ENCODE measurements at places on chromosomes 2 and 18. TPM values are rescaled to one million over a fixed set of nuclear protein-coding genes. Genes with fewer than 3 reads are reported as not detected.

SCN7A gene
- 23.6 TPM for total RNA-seq

RAB6C gene
- not detected for total RNA-seq

SLC9A4 gene
- total RNA-seq = not detected

B3GNT7 gene
- total RNA-seq = 0.17 TPM

OSR1 gene
- 17.7 TPM for total RNA-seq

RUFY4 gene
- not detected for total RNA-seq

HDAC4 gene
- total RNA-seq = 12.1 TPM

ABHD3 gene
- 17.0 TPM for total RNA-seq

SGPP2 gene
- total RNA-seq = not detected

RBBP8 gene
- total RNA-seq = 21.0 TPM

RETREG2 gene
- total RNA-seq = 88.7 TPM

TPO gene
- not detected for total RNA-seq

UXS1 gene
- 18.5 TPM for total RNA-seq

EFR3B gene
- total RNA-seq = 0.51 TPM

ZNF638 gene
- 125 TPM for total RNA-seq

KCNJ3 gene
- not detected for total RNA-seq

FBXO15 gene
- 0.83 TPM for total RNA-seq

RAB11FIP5 gene
- 35.0 TPM for total RNA-seq

DSC3 gene
- total RNA-seq = under 0.01 TPM

CD226 gene
- total RNA-seq = 0.33 TPM

SP9 gene
- total RNA-seq = not detected

NMS gene
- total RNA-seq = not detected

SPP2 gene
- total RNA-seq = not detected

ABHD1 gene
- 0.26 TPM for total RNA-seq

CDH2 gene
- total RNA-seq = 2.0 TPM

KANSL1L gene
- 21.8 TPM for total RNA-seq

GAD1 gene
- total RNA-seq = 0.26 TPM

RFTN2 gene
- 10.2 TPM for total RNA-seq

AQP12A gene
- not detected for total RNA-seq

ACMSD gene
- total RNA-seq = not detected

CTDSP1 gene
- total RNA-seq = 40.6 TPM

ERICH2 gene
- total RNA-seq = 3.1 TPM

C1GALT1C1L gene
- 0.51 TPM for total RNA-seq

AOX1 gene
- 81.4 TPM for total RNA-seq

PROKR1 gene
- not detected for total RNA-seq

PLEK gene
- not detected for total RNA-seq

PLB1 gene
- 1.8 TPM for total RNA-seq

ICOS gene
- not detected for total RNA-seq

WDCP gene
- total RNA-seq = 10.4 TPM

SKA1 gene
- total RNA-seq = 1.0 TPM

TRABD2A gene
- total RNA-seq = 14.4 TPM

PPM1B gene
- 34.5 TPM for total RNA-seq

GALR1 gene
- not detected for total RNA-seq

RIT2 gene
- total RNA-seq = not detected

KLHL41 gene
- 3.8 TPM for total RNA-seq

KCNG3 gene
- total RNA-seq = under 0.01 TPM

SPDYA gene
- 0.77 TPM for total RNA-seq

PAX3 gene
- not detected for total RNA-seq

ELP2 gene
- 309 TPM for total RNA-seq

OTOS gene
- not detected for total RNA-seq

GCKR gene
- 0.26 TPM for total RNA-seq

STAM2 gene
- total RNA-seq = 43.3 TPM

STON1 gene
- total RNA-seq = 12.1 TPM

GPR55 gene
- total RNA-seq = not detected

PSMA8 gene
- total RNA-seq = not detected

ABCG8 gene
- total RNA-seq = not detected

COL4A4 gene
- total RNA-seq = 0.51 TPM

SKOR2 gene
- not detected for total RNA-seq
